Midbrain (tissue), 1 donor: ENCODE measurements at places on chromosomes 12 and 14.

DNA sequence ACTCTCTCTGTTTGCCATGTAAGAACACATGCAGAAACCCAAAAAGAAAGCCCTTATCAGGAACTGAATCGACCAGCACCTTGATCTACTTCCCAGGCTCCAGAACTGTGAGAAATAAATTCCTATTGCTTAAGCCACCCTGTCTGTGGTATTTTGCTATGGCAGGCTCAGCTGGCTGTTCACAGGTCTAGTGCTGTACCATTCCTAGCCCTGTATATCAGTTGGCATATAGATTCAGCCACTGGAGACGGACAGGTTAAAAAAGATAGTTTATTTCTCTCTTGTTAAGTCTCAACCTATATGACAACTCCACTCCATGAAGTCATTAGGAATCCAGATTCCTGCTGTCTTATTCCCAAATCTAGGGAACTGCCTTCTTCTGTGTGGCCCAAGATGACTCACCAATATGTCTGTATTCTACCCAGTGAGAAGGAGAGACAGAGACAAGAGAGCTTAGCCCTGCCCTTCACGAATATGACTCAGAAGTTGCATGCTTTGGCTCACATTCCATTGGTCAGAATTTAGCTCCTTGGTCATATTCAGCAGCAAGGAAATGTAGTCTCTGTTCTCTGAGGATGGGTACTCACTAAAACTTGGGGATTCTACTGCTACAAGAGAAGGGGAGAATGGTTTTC lies 57.0 kb downstream of the PLEKHG7 start:
- DNase-seq = no peak

- no peak for DNase-seq
These were observed 524.8 kb upstream of the ATP2B1 start for GRCh38 chr12:90233168-90234100.

GRCh38 chr14:56183631-56184157 lies 65.5 kb downstream of the PELI2 start:
- no peak for DNase-seq

DNA sequence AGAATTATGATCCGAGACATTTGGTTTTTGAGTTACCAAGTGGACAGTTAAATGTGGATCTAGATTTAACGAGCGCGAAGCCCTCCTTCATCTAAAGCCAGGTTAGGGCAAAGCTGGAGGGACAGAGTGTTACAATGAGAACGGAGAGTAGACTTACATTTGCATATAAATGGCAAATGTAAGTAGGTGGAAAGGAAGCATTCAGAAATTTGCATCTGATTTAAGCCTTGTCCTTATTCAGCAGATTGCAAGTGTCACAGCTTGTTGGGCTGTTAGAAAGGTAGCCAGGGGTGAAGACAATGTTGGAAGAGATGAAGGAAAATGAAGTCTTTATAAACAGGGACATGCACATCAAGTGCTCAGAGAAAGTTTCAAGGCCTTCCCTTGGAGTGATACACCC lies 806.2 kb downstream of the GALC start:
- DNase-seq = no peak

DNA sequence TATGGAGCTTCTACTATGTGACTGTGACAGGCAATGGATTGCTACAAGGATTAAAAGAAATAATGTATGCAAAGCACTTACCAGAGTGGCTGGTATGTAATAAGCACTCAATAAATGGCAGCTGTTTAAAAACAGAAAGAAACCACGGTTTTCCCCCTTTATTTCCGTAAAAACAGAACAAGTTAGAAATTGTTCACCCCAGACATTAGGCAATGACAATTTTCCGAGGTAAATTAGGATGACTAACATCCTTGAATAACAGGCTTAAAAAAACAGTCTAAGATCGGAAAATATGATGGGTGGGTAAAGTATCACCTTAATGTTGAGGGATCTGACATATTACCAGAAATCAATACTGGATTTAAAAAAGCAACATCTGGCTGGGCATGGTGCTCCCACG lies 20.9 kb upstream of the CNIH1 start:
- DNase-seq = no peak

DNA sequence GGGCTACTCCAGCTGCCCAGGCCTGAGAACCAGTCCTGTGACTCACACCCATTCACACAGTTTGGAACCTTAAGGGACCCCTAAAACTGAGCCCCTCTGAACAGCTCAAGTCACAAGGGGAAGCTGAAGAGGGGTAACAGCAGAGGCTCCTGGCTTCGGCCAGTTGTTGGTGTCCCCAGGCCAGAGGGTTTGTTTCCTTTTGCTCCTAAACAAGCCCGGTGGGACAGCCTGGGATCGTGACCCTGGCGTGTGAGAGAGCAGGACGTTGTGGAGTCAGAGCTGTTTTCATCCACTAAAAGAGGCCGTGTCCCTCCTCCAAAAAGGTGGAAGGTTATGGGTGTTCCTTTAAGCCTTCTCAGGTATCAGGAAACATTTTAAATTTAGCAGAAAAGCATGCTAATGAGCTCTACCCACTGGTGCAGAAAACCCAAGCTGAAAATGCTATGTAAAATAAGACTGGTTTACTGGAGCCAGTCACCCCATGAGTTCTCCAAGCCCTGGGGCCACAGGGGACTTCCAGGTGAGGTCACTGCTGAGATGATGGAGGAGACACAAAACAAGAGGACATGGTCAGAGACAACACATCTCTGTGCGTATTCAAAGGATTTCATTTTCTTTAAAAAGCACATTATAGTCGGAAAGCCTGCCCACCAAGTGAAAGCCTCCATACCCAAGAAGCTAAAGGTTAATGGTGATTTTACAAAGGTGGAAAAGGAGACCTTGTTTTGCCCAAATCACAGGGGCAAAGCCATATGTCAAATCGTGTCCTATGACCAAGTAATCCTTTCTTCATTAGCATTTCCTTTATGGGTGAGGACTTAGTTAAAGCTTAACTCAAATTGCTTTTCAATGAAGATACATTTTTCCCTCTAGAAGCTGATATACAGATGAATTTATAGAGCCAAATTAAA lies 14.1 kb downstream of the PRKAB1 start:
- DNase-seq = no peak

DNA sequence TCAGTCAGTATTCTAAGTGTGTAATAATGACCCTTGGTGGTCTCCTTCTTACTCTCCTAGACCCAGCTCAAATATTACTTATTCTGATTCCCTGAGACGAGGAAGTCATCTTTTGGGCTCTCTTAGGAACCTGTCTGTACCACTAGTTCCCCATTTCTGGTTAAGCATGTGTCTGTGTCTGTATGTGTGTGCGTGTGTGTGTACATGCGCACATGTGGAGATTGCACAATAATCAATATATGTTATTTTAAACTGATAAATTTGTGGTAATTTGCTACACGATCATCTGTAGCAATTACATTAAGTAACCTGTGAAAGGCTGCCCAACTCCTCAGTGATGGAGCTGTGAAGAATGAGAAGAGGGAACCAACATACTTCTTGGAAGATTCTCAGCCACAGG lies 132.2 kb downstream of the ASCL4 start:
- DNase-seq = no peak

- no peak for DNase-seq
These were observed 23.9 kb downstream of the GCN1 start for GRCh38 chr12:120170631-120171030.

DNA sequence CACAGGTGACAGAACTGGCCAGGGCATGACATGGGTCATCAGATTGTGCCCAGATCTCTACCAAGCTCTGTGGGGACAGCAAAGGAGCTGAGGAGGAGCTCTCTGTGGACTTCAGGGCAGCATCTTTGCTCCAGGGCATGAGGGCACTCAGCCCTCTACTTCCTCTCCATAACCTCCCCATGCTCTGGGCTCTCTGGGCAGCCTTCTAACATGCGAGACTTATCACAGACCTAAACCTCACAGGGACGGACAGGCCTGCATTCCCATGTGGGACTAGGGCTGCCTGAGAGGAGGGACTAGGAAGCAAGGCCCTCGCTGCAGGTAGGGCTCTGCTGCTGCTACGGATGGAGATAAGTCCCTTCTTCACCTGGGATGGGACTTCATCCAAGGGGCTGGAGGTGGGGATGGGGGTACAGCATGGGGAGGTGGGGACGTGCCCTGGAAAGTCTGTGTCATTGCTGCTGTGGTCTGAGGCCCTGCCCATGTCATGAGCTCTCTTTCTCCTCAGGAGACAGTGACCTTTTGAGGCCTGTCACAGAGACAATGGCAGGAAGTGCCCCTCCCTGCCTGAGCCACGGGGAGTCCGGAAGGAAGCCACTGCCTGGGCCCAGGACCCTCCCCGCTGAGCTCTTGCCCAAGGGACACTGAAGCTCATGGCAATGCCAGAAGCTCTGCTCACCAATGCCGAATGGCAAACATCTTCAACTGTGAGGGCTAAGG lies 44.1 kb downstream of the PITPNM2 start:
- no peak for DNase-seq
